ENCODE measurements at places on chromosomes 4 and X.

- DNase-seq, result peak; percentile 88
Measured at GRCh38 chr4:14783011-14783877, 219.0 kb upstream of the CPEB2 start.

GRCh38 chr4:24417206-24417605 is 167.1 kb downstream of the DHX15 start:
- no peak for DNase-seq

- DNase-seq, result peak; percentile 65
Measured at GRCh38 chr4:55184600-55185523, 59.5 kb upstream of the KDR start.

- DNase-seq, result no peak
Measured at GRCh38 chr4:180028682-180029081, 2214.5 kb upstream of the TENM3 start.

GRCh38 chr4:46844325-46844917 is 64.6 kb downstream of the COX7B2 start:
- DNase-seq, result peak; percentile 52

DNA sequence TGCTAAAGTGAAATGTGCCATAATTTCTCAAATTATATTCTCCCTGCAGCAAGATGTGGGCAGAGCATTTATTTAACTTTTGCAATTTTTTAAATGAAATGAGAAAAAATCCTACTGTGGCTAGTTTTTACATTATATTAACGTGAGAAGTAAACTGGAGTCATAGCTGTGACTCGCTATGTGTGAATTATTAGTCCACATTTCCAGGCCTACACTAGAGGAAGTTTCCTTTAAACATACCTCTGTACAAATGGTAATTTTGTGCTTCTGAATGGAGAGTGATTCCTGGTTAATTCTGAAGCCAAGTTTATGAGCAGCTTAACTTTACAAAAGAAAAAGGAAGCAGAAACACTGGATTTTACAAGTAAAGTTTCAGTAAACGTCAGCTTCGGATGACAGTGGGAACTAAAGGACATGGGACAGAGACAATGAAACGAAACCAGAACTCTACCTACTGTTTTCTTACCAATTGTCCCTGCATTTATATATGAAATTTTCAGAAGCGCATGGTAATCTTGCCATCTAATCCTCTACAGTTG is 72.4 kb downstream of the FBXO8 start:
- no peak for DNase-seq

DNA sequence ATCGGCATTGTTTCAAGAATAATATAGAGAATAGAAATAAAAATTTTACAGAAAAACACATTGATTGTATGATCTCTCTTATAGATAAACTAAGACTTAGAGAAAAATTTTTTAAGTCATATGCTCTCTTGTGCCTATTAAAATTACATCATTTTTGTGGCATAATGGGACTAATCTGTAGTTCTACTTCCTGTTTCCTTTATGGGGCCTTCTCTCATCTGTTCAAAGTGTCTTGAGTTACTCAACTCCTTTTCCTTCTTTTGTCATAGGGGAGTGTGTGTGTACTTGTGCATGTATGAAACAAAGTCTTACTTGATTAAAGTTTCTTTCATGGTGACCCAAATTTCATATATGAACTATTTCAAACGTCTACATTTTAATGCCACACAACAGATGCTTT is 1448.9 kb upstream of the TENM3 start:
- no peak for DNase-seq

- no peak for DNase-seq
Measured at GRCh38 chr4:143575331-143575730, 61.8 kb downstream of the SMARCA5 start.

DNA sequence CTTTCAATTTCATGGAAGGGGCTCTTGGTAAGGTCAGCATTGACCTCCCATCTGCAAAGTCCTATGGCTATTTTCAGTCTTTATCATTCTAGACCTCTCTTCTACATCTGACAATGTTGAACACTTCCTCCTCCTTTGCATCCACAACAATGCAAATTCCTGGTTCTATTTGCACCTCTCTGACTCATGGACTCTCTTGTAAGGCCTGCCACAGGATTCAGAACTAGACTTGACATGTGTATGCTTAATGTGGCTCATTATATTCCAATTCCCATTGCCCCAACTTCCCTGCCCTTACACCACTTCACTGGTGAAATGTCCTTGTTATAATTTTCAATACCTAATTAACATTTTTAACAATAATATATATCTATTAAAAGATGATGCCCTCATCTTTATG is 314.3 kb upstream of the FGF13 start:
- DNase-seq, result no peak

DNA sequence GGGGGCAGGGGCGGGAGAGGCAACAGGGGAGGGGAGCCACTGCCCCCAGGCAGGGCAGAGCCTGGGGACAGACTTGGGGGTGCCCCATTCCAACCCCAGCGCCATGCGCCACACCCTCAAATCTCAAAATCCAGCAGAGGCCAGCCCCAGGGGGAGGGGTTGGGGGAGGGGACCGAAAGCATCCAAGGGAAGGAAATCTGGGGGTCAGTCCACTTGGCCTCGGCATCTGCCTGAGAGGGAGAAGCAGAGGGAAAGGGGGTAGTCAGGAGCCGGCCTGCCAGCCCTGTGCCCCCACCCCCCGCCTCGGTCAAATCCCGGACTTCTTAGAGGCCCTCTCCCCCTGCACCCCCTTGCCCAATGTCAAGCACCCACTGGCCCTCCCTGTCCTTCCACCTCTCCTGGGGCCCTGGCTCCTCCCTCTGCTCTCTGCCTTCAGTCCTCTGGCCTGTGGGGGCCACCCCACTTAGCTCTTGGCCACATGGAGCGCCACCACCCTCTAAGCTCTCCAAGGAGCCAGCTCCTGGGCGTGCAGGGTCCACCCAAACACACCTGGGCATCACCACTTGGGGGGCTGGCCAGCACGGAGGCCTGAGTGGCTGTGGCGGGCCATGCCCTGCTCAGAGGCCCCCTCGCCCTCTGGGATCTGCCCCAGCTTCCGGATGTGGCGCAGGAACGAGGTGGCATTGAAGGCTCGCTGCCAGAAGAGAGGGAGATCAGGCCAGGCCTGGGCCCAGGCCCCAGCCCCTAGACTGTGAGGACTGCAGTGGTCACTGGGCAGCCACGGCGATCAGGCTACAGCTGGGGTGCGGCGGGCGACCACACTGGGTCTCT is 3.5 kb downstream of the PNCK start:
- no peak for DNase-seq

DNA sequence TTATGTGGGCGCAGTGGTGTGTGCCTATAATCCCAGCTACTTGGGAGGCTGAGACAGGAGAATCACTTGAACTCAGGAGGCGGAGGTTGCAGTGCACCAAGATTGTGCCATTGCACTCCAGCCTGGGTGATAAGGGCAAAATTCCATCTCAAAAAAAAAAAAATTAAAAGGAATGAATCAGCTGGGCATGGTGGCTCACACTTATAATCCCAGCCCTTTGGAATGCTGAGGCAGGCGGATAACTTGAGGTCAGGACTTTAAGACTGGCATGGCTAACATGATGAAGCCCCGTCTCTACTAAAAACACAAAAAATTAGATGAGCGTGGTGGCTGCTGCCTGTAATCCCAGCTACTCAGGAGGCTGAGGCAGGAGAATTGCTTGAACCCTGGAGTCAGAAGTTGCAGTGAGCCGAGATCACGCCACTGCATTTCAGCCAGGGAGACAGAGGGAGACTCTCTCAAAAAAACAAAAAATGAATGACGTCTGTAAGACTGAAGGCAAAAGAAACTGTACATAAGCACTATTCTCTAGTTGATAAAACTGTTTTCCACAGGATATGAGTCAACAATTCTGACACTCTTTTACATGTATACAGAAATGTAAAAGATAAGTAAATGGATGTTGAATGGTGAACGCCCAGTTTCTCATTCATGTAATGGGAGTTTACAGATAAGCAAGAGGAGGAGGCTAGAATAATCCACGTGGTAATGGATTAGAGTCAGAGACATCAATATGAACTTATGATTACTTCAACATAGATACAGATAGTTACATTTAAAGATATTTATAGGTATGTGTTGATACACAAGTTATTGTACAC is 22.2 kb downstream of the CENPC start:
- DNase-seq, result peak; percentile 91

DNA sequence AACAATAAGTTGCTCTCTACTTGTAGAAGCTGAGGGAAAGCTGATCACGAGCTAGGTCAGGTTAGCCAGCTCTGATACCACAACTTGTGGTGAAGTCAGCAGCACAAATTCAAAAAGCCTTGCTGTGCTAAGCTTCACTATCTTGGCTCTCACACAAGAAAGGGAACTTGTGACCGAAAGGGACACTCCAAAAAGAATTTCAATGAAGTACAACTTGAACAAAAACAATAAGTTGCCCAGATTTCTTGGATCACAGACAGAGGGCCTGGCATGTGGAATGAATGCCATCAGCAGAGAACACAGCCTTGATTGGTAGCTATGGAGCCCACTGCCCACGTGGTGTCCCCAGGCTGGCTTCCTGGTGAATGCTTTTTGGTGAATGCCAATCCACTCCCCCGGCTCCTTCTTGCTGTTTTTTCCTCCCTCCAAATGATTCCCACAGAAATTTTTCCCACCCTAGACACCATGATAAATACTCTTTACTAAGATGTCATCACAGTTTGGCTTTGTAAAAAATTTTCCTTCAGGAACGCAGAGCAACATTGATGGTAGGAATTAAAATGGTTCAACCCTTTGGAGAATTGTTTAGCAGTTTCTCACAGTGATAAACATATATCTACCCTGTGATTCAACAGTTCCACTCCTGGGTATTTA is 82.6 kb downstream of the ANXA3 start:
- DNase-seq, result no peak

DNA sequence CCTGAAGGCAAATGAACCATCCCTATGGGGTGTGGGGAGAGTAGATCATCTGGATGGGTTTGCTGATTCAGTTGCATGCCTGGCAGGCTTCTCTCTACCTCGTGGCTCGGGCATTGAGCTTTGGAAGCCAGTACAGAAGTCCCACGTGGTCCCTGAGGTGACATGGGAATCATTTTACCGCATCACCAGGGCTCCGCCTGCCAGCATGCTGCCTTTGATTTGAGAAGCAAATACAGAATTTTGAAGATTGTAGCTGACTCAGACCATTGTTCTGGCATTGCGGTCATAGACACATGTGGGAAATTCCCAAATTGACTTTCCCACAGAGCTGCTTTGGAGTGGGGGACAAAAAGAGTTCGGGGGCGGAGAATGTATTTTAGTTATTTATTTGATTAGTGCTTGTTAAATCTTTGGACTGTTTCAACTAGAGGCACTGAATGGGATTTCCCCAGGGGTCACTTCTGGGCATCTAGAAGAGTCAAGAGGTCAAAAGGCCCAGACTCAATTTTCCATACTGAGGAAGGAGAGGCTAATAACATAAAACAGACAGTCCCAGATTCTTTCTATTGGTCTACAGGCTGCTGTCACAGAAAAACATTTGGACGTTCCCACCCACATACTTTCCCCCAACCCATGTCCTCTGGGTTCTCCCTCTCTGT is 79.3 kb downstream of the NHSL2 start:
- DNase-seq, result no peak

DNA sequence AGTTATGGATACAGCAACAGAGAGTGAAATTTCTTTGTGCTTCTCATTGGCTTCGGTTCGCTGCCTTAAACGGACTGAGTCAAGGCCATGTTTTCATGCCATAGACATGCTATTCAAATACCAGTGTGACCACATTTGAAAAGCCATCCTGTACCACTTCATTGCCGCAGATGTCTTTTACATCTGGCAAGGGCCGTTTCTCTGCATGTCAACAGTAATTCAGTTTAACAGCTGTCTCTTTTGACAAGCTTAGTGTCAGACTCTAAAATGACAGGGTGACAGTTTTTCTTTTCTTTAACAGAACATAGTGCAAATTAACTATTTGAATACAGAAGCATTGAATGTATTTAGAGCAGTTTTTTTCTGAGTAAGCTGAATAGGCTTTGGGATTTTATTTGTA is 362.2 kb upstream of the POU3F4 start:
- no peak for DNase-seq

- no peak for DNase-seq
Measured at GRCh38 chrX:127552571-127552970, 499.6 kb downstream of the ACTRT1 start.

- peak; percentile 39 for DNase-seq
Measured at GRCh38 chrX:153582896-153583295, 16.0 kb downstream of the CCNQ start.

DNA sequence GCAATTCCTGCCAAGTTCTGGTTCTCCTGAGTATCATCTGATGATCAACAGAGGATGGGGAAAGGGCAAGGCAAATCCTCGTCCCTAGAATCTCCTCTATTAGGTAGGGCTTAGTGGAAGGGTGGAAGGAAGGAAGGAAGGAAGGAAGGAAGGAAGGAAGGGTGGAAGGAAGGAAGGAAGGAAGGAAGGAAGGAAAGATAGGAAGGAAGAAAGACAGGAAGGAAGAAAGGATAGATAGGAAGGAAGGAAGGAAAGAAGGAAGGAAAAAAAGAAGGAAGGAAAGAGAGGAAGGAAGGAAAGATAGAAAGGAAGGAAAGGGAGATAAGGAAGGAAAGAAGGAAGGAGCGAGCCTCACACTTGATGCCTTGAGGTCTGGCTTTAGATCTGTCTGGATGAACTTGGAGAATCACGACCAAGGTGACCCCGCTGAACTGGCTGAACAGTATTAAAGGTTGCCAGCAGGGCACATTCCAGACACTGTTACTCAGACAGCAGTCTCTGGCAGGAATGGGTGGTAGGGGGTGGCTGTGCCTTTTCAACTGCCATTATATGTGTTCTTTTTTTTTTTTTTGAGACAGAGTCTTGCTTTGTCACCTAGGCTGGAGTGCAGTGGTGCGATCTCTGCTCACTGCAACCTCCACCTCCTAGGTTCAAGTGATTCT is 57.1 kb downstream of the MAP7D2 start:
- DNase-seq, result no peak

- DNase-seq, result peak; percentile 88
Measured at GRCh38 chr4:76198411-76199237, 15.0 kb downstream of the SCARB2 start.

DNA sequence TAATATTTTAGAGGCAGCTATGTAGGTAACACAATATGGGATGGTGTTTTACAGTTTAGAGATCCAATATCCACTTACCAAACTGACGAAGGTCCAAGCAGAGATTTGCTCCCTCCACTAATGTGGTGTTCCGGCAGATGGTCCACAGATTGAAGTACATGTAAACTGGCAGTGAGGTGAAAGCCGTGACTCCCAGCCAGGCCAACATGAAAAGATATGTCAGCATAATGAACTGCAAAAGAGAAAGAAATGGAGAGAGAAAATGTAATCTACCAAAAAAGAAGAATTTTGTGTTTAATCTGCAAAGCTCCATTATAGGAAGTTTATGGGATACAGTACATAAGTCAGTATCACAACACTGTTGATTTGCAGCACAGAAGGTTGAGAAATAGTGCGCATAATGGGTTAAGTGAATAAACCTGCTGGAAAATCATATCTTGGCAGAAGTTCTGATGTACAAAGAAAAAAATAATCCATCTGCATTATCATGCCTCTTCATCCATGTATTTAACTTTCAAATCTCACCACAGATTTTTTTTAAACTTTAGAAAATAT is 160.2 kb downstream of the GPM6A start:
- no peak for DNase-seq

- DNase-seq, result peak; percentile 92
Measured at GRCh38 chr4:168604496-168605373, 107.9 kb downstream of the PALLD start.

- no peak for DNase-seq
Measured at GRCh38 chr4:163621821-163622220, 127.3 kb downstream of the TMA16 start.

- no peak for DNase-seq
Measured at GRCh38 chr4:173930329-173930967, 353.0 kb downstream of the FBXO8 start.

- DNase-seq, result no peak
Measured at GRCh38 chrX:30831082-30831481, 58.0 kb downstream of the TAB3 start.
